Right atrium auricular region (tissue), 2 donors: ENCODE measurements at places on chromosomes 2 and 18. TPM values are rescaled to one million over a fixed set of nuclear protein-coding genes. Genes with fewer than 3 reads are reported as not detected.

GRCh38 chr2:160429248-160430000 lies 64.2 kb downstream of the RBMS1 start:
- H3K27me3 ChIP-seq: no peaks in the 10 kb centered on the region
- peak overlapping the region; percentile 63 for H3K27ac ChIP-seq

GRCh38 chr2:126994340-126994777 lies 95.7 kb downstream of the TEX51 start:
- H3K4me1 ChIP-seq: no peaks in the 10 kb centered on the region
- H3K27me3 ChIP-seq: no peaks in the 10 kb centered on the region
- H3K27ac ChIP-seq: no peak overlapping the region

DNA sequence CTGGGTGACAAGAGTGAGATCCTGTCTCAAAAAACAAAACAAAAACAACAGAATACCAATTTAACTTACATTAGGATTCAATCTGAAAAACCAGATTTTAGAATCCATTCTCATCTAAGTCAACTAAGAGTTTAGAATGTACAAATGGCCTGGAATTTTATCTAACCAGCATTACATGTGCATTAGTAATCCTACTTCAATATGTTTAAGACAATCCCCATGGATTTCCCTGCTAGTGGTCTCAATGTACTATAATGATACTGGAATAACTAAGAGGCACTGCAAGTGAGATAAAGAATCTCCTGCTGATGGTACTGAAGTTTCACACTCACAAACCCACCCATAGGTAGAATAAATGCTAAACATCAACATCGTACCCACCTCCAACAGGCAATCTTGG lies 53.9 kb upstream of the DNER start:
- no peak for DNase-seq
- H3K27me3 ChIP-seq: no peaks in the 10 kb centered on the region
- H3K4me1 ChIP-seq: no peaks in the 10 kb centered on the region
- H3K36me3 ChIP-seq: peaks cover 86% of the 10 kb centered on the region

DNA sequence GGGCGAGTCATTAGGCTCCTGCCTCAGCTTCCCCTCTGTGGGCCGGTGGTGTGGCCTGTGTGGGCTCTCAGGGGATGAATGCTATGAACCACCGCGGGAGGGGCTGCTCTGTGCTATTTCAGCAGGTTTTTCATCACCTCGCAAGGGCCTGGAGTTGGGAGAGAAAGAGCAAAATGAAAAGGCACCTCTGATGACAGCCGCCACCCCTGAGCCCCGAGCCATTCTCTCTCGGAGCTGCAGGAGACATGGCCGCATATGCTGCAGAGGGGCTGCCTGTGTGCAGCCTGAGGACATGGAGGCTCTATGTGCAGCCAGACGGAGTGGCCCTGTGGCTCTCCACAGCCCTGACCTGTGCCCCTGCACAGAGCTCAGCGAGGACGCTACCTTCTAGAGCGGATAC lies 96.2 kb upstream of the CTDP1 start:
- DNase-seq: no peak
- no peaks in the 10 kb centered on the region for H3K27me3 ChIP-seq
- no peak overlapping the region for H3K27ac ChIP-seq
- H3K36me3 ChIP-seq: no peaks in the 10 kb centered on the region
- no peaks in the 10 kb centered on the region for H3K4me1 ChIP-seq

DNA sequence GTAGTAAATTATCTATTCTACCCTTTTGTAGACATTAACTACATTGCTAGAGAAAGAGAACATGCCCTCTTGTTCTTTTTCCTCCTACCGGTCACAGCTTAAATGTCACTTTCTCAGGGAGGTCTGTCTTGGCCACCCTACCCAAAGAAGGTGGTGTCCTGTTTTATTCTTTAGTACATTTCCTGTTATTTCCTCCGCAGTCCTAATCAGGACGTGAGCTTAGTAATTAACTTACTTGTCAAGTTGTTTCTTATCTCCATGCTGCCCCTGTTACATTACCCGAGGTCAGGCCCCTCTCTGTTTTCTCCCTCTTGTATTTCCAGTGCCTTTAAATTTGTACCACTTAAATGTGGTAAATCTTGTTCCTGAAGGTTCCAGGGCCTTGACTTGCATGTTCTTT lies 73.7 kb upstream of the RMDN2 start:
- H3K36me3 ChIP-seq: no peaks in the 10 kb centered on the region
- H3K4me3 ChIP-seq: no peak overlapping the region
- H3K27ac ChIP-seq: peak overlapping the region; percentile 59
- H3K27me3 ChIP-seq: no peaks in the 10 kb centered on the region
- H3K4me1 ChIP-seq: no peaks in the 10 kb centered on the region

Gene MOGAT1
- total RNA-seq: not detected

Gene CMPK2
- total RNA-seq: 4.4 TPM

- H3K27me3 ChIP-seq: no peaks in the 10 kb centered on the region
- H3K36me3 ChIP-seq: no peaks in the 10 kb centered on the region
- H3K4me3 ChIP-seq: peak overlapping the region; percentile 83
- DNase-seq: no peak
These were observed 1.1 kb upstream of the EPC2 start for GRCh38 chr2:148643421-148643820.

- H3K36me3 ChIP-seq: no peaks in the 10 kb centered on the region
- no peak overlapping the region for H3K27ac ChIP-seq
- DNase-seq: no peak
- no peak overlapping the region for H3K4me3 ChIP-seq
- no peaks in the 10 kb centered on the region for H3K4me1 ChIP-seq
These were observed 30.3 kb upstream of the ZSWIM2 start for GRCh38 chr2:186879312-186879711.

Gene INO80B
- total RNA-seq: 14.6 TPM

- DNase-seq: no peak
- H3K36me3 ChIP-seq: no peaks in the 10 kb centered on the region
- H3K27ac ChIP-seq: no peak overlapping the region
- peaks cover 43% of the 10 kb centered on the region for H3K4me1 ChIP-seq
These were observed 88.0 kb downstream of the ZFP36L2 start for GRCh38 chr2:43138441-43138840.

DNA sequence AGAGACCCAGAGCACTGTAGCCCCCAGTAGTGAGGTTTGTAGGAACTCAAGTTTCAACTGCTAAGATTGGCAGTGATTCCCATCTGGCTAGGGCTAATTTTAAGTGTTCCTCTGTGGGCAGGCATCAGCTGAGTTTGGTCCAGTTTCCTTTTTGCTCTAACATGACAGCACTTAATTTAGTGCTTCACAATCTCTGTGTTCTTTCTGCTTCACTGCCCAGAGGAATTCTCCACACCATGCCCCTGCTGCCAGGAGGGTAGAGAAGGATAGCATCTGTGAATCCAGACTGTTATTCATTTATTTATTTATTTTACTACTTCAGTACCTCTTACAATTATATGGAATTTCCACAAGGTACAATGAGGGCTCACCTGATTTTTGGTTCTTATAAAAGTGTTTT lies 549.9 kb upstream of the FSIP2 start:
- H3K27me3 ChIP-seq: no peaks in the 10 kb centered on the region
- H3K4me1 ChIP-seq: no peaks in the 10 kb centered on the region
- H3K27ac ChIP-seq: no peak overlapping the region

DNA sequence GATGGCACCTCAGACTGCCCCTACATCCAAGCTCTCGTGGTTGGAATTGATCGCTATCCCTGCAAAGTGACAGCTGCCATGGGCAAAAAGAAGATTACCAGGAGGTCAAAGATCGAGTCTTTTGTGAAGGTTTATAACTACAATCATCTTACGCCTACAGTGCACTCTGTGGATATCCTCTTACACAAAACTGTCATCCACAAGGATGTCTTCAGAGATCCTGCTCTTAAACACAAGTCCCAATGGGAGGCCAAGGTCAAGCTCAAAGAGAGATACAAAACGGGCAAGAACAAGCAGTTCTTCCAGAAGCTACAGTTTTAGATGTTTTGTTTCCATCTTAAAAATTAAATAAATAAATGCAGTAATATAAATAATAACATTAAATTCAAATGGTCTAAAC lies 45.4 kb downstream of the INO80D start:
- no peak for DNase-seq
- H3K27ac ChIP-seq: no peak overlapping the region
- no peaks in the 10 kb centered on the region for H3K4me1 ChIP-seq
- peaks cover 12% of the 10 kb centered on the region for H3K36me3 ChIP-seq
- no peak overlapping the region for H3K4me3 ChIP-seq

DNA sequence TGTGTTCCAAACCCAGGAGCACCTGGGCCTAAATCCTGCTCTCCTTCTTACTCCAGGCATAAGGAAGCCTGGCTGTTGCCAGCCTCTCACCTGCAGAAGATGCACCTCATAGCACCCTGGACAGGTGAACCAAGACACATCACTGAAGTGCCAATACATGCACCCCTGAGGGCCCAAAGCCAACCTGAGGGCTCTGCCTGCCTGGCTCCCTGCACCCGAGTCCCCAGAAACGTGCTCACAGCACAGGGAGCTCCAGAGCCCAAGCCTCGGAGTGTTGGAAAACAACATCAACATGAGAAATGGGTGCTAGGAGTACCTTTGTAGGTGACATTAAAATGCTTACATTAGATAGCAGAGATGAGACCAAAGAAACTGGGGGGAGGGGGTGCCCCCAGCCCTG lies 96.3 kb upstream of the RAB6C start:
- H3K27me3 ChIP-seq: no peaks in the 10 kb centered on the region
- DNase-seq: no peak
- H3K27ac ChIP-seq: no peak overlapping the region

- no peaks in the 10 kb centered on the region for H3K4me1 ChIP-seq
- H3K4me3 ChIP-seq: no peak overlapping the region
- no peaks in the 10 kb centered on the region for H3K27me3 ChIP-seq
- H3K27ac ChIP-seq: no peak overlapping the region
These were observed 258.1 kb downstream of the NAPG start for GRCh38 chr18:10783941-10784340.

Gene RAD51AP2
- total RNA-seq: 0.22 TPM

DNA sequence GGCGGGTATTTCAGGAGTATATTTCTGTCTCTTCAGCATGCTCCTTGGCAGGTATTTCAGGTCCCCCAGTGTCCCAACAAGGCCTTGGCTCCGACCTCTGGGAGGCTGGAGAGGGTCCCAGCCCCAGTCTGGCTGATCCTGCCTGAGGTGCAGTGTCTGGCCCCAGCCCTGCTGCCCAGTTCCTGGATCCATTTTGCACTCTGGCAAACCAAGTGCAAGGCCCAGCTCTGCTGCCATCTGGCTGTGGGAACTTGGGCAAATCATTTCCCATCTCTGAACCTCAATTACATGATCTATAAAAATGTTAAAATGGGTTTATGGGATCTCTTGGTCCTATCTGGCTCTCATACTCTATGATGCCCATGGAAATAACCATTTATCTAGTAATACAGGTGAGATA lies 63.6 kb downstream of the ZBTB7C start:
- no peak overlapping the region for H3K27ac ChIP-seq
- no peaks in the 10 kb centered on the region for H3K27me3 ChIP-seq
- H3K36me3 ChIP-seq: no peaks in the 10 kb centered on the region
- peaks cover 13% of the 10 kb centered on the region for H3K4me1 ChIP-seq
- no peak overlapping the region for H3K4me3 ChIP-seq

DNA sequence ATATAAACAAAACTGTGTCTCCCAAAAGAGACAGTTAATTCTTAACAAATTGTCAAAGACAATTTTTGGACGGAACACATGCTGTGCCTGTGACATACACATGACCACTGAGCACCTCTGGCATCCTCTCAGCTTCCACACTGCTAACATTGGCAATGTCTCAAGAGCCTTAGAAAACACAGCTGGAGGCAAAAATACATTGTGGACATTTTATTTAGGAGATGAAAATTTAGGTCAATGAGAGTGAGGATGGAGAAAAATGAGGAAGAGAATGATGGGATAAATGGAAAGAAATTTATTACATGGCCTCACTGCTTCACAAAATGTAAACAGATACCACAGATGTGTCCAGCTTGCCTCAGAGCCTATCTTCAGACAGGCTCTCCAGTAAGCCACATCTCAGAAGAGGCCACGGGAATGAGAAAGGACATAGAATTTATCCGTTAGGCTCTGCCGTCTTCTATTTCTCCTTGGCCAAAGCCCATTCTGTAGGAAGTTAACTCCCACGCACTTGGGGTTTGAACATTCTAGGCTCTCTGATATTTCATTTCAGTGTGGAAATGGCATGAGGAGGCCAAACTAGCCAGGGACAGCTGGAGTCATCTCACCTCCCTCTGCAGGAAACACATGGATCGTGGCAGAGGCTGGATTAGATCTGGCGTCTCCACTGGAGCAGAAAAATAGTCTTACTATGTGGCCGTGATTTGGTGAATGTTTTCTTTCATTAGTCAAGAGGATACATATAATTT lies 519.4 kb upstream of the DSEL start:
- H3K27me3 ChIP-seq: no peaks in the 10 kb centered on the region
- H3K4me1 ChIP-seq: no peaks in the 10 kb centered on the region
- H3K36me3 ChIP-seq: no peaks in the 10 kb centered on the region
- no peak overlapping the region for H3K4me3 ChIP-seq
- DNase-seq: no peak
- H3K27ac ChIP-seq: no peak overlapping the region

DNA sequence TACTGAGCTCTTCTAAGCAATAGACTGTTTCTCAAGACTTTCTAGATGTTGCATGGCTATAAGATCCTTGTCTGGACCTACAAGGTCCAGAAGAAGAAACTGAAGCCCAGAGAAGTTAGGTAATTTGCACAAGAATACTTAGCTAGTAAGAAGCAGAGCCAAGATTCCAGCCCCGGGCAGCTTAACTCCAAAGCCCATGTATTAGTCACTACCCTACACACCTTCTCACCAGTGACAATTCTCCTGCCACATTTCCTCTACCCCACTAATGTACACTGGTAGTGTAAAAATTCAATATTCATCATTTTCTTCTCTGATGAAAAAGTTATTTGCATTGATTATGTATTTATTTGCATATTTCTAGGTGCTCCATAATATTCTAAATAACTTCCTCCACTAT lies 95.5 kb upstream of the CREB1 start:
- DNase-seq: no peak
- H3K4me1 ChIP-seq: no peaks in the 10 kb centered on the region
- H3K27ac ChIP-seq: no peak overlapping the region
- no peaks in the 10 kb centered on the region for H3K27me3 ChIP-seq
- H3K4me3 ChIP-seq: no peak overlapping the region

DNA sequence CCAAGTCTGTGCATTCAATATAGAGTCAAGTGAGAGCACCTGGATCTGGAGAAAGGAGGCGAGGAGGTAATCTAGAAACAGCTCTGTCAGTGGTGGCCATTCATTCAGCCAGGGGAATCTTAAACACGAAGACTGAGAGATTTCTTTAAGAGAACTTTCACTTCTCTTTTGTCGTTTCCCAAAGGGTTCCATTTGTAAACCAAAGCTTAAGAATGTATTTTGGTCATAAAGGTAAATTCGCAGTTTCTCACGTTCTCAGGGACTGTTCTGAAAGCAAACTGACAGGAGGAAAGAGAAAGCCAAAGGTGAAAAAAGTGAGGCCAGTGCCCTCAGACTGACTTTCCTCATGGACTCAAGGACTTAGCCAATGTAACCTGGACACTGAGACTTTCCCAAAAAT lies 513.5 kb downstream of the CMPK2 start:
- H3K4me1 ChIP-seq: no peaks in the 10 kb centered on the region
- H3K36me3 ChIP-seq: no peaks in the 10 kb centered on the region
- no peak for DNase-seq

Gene KCNG2
- total RNA-seq: not detected
